ENCODE measurements at places on chromosomes 4 and X. TPM values are rescaled to one million over a fixed set of nuclear protein-coding genes. Genes with fewer than 3 reads are reported as not detected.
A peak's percentile ranks its signal among the peaks of the same experiment; 100 is the strongest.

DNA sequence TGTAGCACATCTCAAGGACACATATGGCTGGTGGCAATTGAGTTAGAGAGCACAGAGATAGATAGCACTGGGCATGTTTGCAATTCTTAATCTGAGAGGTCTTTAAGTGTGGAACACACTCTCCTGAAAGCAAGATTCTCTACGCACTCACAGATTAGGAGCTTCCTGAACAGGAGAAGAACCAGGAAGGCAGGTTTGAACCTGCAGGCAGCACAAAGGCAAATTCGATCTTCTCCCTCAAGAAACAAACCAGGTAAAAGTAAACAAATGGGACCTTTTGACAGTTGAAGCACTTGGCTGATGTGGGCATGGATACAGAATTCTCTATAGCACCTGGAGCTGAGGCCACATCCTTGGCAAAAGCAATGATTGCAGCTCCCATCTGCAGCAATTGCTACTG is 24.3 kb downstream of the HS3ST1 start:
- no peaks in the 10 kb centered on the region for H3K36me3 ChIP-seq
- DNase-seq = no peak
- no peaks in the 10 kb centered on the region for H3K4me1 ChIP-seq
- no peak overlapping the region for H3K27ac ChIP-seq
- H3K4me3 ChIP-seq = no peak overlapping the region
- no peaks in the 10 kb centered on the region for H3K27me3 ChIP-seq

DNA sequence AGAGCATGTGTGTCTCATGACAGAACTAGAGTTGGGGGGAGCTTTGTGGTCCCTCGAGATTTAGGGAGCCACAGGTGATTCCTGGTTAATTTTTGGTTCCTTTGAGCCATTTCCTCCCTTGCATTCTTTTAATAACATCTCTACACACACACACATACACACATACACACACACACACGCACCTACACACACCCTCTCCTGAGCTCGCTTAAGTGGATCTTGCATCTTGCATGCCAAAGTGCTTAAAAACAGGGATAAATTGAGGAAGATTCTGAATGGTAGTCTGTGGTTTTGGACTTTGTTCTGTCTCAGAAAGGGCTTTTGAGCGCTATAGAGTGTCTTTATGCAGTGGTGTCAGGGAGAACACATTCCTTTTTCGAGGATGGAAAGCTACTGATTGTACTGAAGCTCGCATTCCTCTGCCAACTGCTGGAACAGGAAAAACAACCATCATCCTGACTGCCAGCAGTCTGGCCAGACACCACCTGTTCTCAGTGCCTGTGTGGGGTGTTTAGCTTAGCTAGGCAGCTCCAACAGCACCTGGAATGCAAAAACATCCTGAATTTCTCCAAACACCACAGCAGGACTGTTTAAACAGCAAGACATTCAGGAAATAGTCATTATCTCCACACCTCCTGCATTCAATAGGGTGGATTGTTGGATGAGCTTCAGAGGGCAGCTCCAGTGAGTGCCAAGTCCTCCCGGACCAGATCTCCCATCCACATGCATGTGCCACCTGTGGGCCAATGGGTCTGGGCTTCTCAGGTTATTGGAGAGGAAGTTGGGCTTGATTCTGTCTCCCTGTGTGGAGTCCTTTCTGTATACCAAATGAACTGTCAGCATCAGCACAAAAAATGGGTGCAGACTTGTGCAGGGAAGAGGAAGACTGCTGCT is 21.9 kb upstream of the IGFBP7 start:
- no peak for DNase-seq
- peaks cover 12% of the 10 kb centered on the region for H3K4me1 ChIP-seq
- H3K36me3 ChIP-seq = no peaks in the 10 kb centered on the region
- H3K4me3 ChIP-seq = no peak overlapping the region

- H3K4me1 ChIP-seq = no peaks in the 10 kb centered on the region
- no peak overlapping the region for H3K27ac ChIP-seq
- H3K36me3 ChIP-seq = no peaks in the 10 kb centered on the region
- no peak overlapping the region for H3K4me3 ChIP-seq
Measured at GRCh38 chr4:62771983-62772557, 1571.9 kb downstream of the ADGRL3 start.

The ADH5 gene
- total RNA-seq = 110 TPM

The KLB gene
- total RNA-seq = not detected

DNA sequence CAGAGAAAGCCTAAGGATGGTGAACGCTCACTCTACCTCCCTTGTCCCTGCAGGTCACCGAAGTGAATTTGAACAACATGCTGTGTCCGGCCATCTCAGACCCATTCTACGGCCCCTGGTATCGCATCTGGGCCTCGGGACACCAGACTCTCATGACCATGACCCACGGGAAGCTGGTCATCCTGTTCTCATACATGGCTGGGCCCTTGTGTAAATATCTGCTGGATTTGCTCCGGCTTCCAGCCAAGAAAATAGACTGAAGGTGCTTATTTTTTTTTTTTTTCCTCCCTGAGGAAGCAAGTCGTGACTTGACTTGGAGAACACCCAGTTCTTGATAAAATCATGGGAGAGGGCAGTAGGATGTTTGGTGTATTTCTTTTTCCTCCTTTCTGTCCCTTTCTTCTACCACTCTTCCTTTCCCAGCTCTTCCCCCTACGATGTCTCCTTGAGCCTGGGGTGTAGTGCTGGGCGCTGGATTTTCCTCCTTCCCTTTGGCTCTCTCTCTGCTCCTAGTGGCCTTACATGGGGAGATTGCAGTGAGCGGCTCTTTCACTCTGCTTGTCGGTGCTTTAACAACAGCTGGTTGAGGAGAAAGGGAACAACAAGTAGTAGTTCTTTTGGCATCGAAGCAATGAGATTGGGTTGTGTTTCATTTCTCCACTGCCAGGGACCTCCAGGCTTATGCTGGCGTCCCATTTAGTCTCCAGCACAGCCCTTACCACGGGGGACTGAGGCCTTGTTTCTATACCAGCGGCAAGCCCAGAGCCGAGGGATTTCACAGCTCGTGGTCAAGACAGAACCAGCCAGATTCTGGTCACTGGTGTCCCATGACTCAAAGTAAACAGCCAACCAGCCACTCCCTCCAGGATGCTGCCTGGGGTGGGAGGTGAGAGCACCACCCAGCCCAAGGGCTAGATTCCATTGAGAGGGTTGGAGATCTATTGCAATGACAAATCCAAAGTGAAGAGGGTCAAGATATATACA is 144.4 kb downstream of the AMMECR1 start:
- peaks cover 30% of the 10 kb centered on the region for H3K4me1 ChIP-seq
- peaks cover 39% of the 10 kb centered on the region for H3K27me3 ChIP-seq
- H3K4me3 ChIP-seq = peak overlapping the region; percentile 6
- peaks cover 46% of the 10 kb centered on the region for H3K36me3 ChIP-seq

DNA sequence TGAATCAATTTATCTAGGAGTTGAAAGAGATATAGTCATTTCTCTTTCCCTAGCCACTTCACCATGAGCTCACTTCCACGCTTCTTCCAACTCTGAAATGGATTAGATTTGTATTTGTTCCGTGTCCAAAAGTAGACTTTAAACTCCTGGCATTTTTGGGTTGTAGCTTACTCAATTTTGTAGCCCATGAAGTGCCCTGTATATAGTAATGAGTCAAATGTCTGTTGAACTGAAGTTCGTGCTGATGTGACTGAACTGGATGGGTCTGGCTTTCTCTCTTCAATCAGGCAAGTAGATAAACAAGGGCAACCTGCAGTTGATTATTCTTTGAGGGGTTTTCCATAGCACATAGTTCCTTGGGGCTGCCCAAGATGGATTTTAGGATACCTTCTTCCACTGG is 450.6 kb downstream of the SH2D1A start:
- no peaks in the 10 kb centered on the region for H3K36me3 ChIP-seq
- DNase-seq = no peak
- H3K4me3 ChIP-seq = no peak overlapping the region
- no peak overlapping the region for H3K27ac ChIP-seq

The NLGN4X gene
- 1.6 TPM for total RNA-seq

The NLGN3 gene
- total RNA-seq = 0.44 TPM

GRCh38 chr4:1211891-1212545 is 36.9 kb downstream of the CTBP1 start:
- no peak overlapping the region for H3K4me3 ChIP-seq
- H3K27ac ChIP-seq = no peak overlapping the region
- peaks cover 31% of the 10 kb centered on the region for H3K36me3 ChIP-seq
- H3K4me1 ChIP-seq = no peaks in the 10 kb centered on the region

DNA sequence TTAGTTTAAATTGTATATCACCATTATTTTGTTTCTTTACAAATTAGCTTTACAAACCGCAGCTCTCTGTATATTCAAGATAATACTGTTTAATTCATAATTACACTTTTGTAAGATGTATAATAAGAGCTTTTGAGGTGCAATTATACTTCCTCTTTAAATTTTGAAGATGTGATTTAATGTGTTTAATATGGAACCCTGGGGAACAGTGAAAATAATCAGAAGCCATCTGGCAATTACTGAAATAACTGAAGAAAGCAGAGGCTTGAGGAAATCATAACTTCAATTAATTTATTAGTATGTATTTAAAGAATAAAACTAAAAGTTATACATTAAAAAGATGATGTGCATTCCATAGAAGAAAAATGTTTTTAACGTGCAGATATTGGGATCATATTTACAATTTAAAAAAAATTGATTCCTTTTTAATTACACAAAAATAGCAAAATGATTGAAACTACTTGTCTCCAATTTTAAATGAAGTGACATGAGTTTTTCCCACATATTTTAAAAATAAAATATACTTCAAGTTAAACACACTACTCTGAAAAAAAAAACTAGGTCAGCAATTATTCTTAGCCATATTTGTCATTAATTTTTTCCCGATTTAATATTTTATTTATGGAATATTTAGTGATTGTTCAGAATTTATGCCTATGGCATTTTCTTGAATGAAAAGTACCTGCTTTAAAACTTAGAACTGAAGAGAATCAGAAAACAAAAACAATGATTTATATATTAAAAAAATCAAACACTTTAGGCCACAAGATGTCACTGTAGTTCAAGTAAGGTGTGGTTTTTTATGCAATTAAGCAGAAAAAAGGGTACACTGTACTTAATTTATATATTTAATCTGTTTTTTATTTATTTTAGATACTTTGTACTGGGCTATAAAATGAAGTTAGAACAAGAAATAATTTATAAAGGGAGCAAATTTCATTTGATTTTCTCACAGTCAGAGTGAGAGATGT is 942.7 kb upstream of the NDST4 start:
- H3K27ac ChIP-seq = no peak overlapping the region
- no peak overlapping the region for H3K4me3 ChIP-seq

The EMCN gene
- total RNA-seq = not detected

DNA sequence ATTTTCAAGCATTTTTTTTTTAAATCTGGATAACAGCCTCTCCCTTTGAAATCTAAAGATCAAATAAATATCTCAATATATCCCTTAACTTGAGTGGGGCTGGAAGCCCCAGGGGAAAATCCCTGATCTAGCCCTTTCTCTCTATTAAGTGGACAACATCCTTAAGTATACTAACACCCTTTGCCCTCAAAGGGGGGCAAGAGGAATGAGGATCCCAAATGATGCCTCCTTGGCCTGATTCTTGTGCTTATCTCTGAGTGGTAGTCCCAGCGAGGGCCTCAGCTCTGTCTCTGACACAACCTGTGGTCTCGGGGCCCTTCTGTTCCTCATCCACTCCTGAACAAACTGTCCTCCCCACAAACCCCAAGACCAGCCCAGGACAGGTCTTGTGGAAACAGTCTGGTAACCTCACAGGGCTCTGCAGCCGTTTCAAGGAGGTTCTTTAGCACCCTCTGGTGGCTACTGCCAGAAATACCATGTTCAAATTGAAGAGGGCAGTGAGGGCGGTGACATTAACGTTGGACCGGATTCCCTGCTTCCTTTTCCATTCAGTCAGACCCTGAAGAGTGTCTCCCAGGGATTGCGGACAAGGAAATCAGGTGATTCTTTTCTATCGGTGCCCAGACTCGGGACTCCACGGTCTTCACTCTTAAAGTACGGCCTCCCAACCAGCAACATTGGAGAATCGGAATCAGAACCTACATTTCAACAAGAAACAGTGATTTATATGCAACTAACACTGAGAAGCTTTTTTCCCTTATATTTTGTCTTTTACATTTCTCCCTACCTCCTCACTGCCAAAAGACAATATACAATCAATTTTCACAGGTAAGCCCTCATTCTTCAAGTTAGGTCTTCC is 13.0 kb downstream of the CXCL13 start:
- H3K36me3 ChIP-seq = no peaks in the 10 kb centered on the region
- peak; percentile 78 for DNase-seq
- H3K27me3 ChIP-seq = no peaks in the 10 kb centered on the region

DNA sequence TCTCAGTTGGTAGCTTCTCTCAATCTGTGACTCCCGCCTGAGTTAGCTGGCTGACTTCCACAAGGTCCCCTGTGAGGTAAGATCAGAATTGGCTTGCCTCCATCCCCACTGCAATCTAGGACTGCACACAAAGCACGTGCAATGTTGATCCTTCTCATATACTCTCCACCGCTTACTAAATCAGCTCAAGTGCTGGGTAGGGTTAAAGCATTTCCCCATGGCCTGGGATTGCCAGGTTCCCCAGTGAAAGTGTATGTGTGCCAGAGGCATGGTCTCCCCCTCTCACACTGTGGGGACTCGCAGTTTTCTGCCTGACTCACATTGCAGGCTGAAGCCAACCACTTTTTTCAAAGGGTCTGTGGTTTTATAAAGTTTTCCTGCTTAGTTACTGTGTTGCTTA is 886.9 kb downstream of the FAM133A start:
- no peak overlapping the region for H3K4me3 ChIP-seq
- peak; percentile 9 for DNase-seq
- no peaks in the 10 kb centered on the region for H3K27me3 ChIP-seq
- no peaks in the 10 kb centered on the region for H3K36me3 ChIP-seq

The KDR gene
- total RNA-seq = 0.37 TPM

The AMBN gene
- total RNA-seq = not detected

- H3K27me3 ChIP-seq = no peaks in the 10 kb centered on the region
- no peak overlapping the region for H3K27ac ChIP-seq
- no peak overlapping the region for H3K4me3 ChIP-seq
- H3K36me3 ChIP-seq = peaks cover 5% of the 10 kb centered on the region
- DNase-seq = no peak
- H3K4me1 ChIP-seq = no peaks in the 10 kb centered on the region
Measured at GRCh38 chr4:75686346-75686745, 13.1 kb upstream of the G3BP2 start.

DNA sequence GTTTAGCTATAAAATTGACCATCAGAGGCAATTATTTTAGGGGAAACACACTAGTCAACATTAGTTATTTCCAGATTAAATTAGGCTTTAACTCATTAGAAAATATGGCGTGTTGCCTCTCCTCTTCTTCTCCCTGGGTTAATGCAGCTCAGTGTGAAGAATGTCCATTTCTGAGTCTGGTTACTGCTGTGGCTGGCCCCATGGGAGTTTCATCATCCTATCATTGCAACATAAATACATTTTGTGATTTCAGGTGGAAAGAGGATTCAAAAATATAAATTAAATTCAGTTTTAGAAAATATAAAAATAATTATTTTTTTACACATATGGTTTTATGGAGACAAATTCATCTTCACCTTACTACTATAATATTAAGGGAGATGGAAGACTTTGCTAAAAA is 288.5 kb upstream of the ARSJ start:
- peak; percentile 26 for DNase-seq
- H3K36me3 ChIP-seq = no peaks in the 10 kb centered on the region
- peaks cover 32% of the 10 kb centered on the region for H3K4me1 ChIP-seq
- no peak overlapping the region for H3K4me3 ChIP-seq
- no peak overlapping the region for H3K27ac ChIP-seq

GRCh38 chrX:150339736-150340135 is 23.4 kb upstream of the MAMLD1 start:
- no peak for DNase-seq
- no peak overlapping the region for H3K4me3 ChIP-seq
- no peaks in the 10 kb centered on the region for H3K4me1 ChIP-seq
- H3K36me3 ChIP-seq = no peaks in the 10 kb centered on the region
- no peak overlapping the region for H3K27ac ChIP-seq
- H3K27me3 ChIP-seq = no peaks in the 10 kb centered on the region

Measured in MCF 10A (cell line).